ENCODE measurements at places on chromosomes 1 and 21.

GRCh38 chr1:13784971-13785370 lies 85.0 kb downstream of the PRDM2 start:
- DNase-seq = no peak

GRCh38 chr1:213891989-213892902 lies 95.5 kb upstream of the PROX1 start:
- DNase-seq = no peak

DNA sequence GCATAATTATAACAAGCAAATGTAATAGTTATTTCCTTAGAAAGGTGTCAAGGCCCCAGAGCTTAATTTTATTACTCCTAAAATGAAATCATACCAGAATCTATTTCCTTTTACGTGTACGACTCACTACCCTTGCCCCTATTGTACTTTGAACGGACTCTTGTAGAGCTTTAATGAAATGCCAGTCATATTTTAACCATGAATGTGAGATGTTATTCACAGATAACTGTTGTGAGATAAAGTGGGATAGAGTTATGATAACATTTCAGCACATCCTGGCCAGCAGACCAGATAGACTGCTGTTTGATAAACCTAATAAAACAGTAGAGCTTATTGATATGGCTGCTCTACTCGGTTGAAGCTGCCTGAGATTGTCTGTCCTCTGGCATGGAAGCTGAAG lies 500.8 kb upstream of the PBX1 start:
- no peak for DNase-seq

GRCh38 chr1:167763525-167764220 lies 41.9 kb downstream of the MPZL1 start:
- DNase-seq = no peak
